ENCODE measurements at places on chromosomes 6 and 20. TPM values are rescaled to one million over a fixed set of nuclear protein-coding genes. Genes with fewer than 3 reads are reported as not detected.
A peak's percentile ranks its signal among the peaks of the same experiment; 100 is the strongest.

Gene COL9A1
- 2.6 TPM for total RNA-seq

GRCh38 chr6:44564906-44565524, 177.5 kb downstream of the CDC5L start:
- DNase-seq: no peak

Gene ATP9A
- total RNA-seq: 25.4 TPM

DNA sequence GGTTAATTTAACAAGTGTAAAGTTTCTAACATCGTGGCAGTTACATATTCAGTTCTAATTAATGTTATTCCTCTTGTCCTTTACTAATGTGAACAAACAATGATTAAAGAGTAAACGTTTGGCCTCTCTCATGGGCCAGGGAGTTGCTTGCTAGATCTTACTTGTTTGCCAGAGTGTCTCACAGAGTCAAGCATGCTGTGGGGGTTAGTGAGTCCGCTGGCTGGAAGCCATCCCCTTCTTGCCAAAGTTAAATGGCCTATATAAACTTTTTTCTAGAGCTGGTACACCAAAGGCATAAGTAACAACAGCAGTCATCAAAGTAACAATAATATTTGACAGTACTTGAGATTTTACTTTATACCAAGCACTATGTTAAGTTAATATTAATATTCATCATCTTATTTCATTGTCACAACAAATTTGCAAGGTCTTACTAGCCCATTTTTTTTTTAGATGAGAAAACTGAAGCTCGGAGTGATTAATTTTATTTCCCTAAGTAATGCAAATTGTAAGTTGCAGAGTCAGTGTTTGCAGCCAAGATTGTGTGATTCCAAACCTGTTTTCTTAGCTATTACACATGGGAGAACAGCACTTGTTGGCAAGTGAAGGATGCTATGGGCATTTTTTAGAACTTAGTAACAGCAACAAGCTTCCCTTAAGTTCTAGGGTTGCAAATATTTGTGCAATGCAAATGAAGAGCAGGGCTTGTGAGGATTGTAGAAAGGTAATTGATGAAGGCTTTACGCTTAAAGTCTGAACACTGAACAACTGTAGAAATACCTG, 224.5 kb downstream of the RFPL4B start:
- no peak for DNase-seq

GRCh38 chr20:59837623-59838394, 95.6 kb downstream of the SYCP2 start:
- DNase-seq: no peak

DNA sequence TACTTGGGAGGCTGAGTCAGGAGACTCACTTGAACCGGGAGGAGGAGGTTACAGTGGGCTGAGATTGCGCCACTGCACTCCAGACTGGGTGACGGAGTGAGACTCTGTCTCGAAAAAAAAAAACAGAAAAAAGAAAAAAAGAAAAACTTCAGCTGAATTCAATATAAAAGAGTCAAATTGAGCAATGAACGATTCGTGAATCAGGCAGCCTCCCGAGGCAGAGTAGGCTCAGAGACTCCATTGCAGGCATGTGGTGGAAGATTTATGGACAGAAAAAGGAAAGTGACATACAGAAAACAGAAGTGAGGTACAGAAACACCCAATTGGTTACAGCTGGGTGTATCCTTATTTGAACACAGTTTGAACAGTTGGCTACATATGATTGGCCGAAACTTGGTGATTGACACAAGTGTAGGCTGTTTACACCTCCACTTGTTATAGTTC, 56.3 kb downstream of the HLA-DPB1 start:
- DNase-seq: no peak

DNA sequence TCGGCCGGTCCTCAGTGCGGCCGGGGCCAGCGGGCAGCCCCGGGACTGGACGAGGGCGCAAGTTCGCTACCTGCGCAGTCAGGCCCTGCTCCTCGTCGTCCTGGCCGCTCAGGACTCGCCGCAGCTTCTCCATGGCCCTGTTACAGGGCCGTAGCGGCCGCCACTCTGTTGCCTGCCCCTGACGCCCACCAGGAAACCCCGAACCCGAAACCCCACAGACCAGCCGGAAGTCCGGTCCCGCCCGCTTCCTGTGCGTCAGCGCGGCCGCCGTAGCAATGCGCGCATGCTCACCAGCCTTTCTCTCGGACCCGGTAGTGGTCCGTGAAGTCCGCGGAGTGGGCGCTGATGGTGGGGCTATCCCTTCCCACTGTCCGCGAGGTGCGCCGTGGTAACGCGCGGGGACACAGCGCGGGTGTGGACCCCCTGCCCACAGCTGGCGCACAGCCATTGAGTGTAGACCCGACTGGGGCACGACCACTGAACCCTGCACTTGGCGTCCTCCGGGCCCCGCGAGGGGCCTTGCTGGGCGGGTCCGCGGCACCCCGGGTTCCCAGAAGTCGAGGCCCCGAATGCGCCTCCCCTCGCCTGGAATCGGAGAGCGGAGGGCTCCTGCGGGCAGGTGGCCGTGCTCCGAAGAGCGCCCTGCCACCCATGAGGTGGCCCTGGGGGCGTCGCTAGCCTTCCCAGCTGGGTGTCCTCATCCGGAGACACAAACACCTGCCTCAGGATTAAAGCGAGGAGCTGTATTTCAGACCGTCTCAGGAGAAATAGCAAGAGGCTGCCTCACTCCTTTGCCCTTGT, at the start of gene SFT2D1:
Gene SFT2D1, minus strand, starts transcription at position 197 of the 801 bp plus-strand sequence. Its CDS starts 64 bp downstream, at position 133.
- peak; percentile 95 for DNase-seq

Gene FLRT3
- total RNA-seq: 0.22 TPM

Gene GPR63
- 1.8 TPM for total RNA-seq

DNA sequence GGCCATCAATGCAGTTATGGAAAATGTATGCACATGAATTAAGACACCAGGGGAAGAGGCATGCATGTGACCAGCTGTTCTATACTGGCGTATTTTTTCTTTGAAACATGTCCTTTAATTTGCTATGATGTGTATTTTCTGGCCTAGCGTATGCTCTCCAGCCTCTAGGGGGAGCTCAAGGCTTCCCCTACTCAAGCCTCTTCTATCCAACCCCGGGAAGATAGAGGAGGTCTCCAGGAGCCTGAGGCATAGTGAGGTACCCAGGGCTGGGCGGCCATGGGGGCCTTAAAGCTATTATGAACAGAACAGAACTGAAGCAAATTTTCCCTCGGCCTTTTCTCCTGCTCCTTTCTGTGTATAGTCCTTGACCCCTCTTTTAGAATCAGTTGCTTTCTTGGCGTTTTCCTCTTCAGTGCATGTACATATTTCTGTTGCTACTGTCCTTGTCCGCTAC, 528.9 kb downstream of the MAFB start:
- DNase-seq: no peak

DNA sequence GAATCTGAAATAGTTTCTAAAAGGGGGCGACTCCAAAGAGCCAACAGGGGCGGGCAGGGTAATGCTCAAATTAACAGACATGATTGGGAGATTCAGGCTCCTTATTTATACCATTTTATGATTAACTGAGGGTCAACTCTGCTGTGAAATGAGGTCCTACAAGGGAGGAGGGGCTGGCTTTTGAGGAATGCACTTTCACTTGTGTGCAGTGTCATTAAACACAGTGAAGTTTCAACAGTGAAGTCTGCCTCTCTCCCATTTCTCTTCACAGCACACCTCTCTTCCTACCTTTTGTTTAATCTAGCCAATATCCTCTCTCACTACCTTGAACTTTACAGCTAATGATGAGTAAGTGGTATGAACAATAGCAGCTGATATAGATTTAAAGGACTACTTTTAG, 557.3 kb upstream of the CITED2 start:
- no peak for DNase-seq

GRCh38 chr6:14440215-14440910, 322.8 kb downstream of the CD83 start:
- DNase-seq: no peak

DNA sequence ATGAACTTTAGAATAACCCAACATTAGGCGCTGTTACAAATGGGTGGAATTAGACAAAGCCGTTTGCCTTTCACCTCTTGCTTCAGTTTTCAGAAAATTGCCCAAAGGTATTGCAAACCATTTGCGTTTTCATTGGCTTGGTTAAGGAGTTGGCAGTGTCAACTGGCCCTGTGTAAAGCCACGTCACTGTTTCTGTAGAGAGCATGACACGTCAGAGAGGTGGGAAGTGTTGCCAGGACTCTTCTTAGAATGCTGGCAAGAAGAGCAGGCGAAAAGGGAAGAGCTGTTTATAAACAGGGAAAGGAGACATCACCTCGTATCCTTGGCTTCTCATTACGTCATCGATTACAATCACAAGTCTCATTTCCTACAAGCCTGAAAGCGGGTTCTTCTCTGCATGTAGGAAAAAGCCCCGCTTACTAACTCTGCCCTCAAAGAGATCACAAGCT, 4.2 kb upstream of the IRF4 start:
- DNase-seq: peak; percentile 54

DNA sequence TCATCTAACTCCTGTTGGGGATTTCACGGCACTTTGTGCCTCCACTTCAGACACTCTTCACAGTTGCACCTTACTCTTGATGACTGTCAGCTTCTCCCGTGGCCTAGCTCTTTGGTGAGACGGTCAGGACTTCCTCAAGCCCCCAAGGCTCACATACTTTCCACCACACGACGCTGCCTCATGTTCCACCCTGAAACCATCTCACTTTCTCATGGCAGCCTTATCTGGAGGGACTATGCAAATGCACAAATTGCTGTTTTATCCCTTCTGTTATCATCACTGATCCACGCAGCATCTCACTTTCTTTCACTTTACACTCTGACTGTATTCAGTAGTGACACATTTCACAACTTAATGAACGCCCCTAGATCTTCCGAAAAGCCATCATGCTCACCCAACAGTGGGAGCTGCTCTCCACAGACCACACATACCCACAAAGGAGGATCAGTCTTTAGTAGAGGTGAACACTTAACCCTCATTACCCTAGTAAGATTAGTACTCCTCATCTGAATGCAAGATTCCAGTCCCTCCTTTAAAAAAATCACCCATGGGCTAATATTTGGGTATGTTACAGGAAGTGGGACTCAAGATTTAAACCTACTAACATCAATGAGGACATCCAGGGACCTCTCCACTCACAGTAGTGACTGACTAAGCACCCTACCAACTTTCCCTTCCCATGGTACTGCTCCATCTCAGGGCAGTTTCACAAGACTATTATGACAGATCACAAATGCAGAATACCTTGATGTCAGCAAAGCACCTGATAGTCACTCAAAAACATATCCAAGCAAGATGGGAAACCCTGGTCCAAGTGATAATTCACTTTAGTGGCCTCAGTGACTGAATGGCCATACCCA, 35.4 kb downstream of the FYN start:
- no peak for DNase-seq

GRCh38 chr6:142728364-142728763, 216.6 kb downstream of the HIVEP2 start:
- DNase-seq: no peak

- no peak for DNase-seq
Measured at GRCh38 chr6:108779536-108780275, 68.5 kb upstream of the ARMC2 start.

GRCh38 chr6:142987490-142987889, 42.5 kb upstream of the HIVEP2 start:
- no peak for DNase-seq
